ENCODE measurements at places on chromosomes 3 and 15.

DNA sequence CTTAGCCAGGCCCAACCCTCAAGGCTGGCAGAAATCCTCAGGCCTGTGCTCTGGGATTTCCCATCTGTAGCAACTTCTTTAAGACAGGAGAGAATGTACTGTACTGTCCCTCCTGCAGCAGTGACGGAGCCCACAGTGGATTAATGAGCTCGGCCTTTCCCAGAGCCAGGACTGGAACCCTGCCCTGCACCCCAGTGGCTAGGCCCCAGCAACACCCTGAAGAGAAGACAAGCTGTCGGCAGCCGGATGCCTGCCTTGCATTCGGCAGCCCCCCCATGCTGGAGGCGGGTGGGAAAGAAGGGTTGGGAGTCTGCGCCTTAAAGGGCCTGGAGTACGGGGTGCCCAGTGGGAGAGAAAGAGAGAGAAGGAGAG, 32.0 kb downstream of the KLHL25 start:
- no peak for DNase-seq

GRCh38 chr15:31037731-31038477, 46.5 kb upstream of the MTMR10 start:
- DNase-seq = no peak

DNA sequence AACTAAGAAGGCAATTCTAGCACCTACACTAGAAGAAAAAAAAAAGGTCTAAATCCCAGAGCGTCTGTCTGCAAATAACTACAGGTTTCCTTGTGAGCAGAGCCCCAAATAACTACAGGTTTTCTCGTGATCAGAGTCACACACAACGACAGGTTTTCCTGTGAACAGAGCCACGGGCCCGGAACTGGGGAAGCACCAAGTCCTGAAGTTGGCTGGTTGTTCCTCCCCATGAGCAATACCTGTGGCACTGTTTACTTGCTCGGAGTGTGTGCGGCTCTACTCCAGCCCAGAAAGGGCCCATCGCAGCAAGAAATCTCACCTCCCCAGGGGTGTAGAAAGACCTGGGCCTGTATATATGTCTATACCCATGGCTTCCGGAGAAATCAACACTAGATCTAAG, 644 bp upstream of the MASP1 start:
- DNase-seq = no peak

- peak; percentile 72 for DNase-seq
Measured at GRCh38 chr15:80489030-80489594, 84.9 kb downstream of the ARNT2 start.

DNA sequence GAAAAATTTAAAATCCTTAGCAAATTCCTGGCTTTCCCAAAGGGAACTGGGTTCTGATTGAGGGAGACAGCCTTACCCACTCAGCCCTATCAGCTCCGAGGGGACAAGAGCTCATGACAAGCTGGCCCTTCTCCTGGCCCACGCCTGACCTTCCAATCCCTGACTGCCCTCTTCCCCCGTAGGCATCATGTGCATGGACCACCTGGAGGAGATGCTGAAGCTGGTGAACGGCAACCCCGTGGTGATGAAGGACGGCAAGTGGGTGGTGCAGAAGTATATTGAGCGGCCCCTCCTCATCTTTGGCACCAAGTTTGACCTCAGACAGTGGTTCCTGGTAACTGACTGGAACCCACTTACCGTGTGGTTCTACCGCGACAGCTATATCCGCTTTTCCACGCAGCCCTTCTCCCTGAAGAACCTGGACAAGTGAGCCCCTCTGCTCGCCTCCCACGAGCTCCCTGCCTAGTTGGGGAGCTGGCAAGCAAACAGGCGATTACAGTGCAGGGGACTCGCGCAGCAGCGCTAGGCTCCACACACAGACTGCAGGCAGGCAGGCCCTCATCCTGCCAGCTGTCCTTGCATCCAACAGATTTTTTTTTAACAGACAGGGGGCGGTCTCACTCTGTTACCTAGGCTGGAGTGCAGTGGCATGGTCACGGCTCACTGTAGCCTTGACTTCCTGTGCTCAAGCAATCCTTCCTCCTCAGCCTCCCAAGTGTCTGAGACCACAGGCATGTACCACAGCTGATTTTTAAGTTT, 16.8 kb downstream of the RPUSD3 start:
- DNase-seq = no peak

DNA sequence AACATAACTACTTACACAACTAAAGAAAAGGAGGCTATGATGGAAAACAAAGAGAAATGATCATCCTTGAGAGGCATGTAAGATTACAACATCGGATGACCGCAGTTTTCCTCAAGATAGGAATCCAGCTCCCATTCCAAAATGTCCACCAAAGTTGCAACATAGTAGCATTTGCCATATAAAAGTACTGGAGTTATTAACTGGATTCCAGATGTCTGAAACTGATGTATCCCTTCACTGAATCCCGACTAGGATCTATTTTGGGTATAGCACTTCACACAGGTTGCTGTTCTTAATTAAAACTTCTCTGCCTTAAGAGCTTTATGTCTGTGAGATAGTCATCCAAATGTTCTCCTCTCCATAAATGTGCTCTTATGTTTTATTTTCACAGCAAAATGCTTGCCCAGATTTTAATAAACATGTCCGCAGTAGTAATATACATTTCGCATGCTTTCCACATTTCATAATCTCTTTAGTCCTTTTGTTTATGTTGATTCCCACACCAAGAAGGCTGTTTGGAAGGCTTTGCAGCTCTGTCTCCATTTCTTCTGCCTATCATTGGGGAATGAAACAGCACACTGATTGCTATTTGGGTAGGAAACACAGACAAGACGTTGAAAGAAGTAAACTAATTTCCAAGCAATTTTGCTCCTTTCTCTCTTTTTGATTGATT, 716.5 kb upstream of the CFAP20DC start:
- peak; percentile 60 for DNase-seq

DNA sequence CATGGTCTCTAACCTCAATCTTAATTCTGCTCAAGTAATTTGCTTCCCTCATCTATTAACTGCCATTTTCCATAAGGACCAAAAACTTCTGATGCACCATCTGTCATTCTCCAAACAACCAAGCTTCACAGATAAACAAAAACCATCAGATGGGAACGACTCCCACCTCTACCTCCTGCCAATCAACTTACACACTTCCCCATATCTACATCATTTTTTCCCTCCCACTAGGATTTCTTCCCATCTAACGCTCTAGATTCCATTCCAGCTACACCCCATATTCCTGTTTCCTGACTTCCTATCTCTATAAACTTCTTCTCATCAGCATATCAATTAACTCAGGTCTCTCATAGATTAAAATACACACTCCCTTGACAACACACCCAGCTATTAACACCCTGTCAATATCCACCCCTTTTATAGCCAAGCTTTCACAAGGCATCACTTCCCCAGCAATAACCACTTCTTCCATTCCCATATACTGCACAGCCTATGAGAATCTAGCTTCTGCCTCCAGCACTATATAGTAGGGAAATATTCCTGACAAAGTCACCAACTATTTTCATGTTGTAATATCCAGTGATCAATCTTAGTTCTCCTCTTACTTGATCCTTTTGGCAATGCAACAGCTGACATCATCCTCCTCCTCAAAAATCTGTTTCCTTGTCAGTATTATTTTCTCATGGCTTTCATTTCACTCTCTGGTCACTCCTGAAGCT, 39.2 kb downstream of the SNX4 start:
- DNase-seq = peak; percentile 83

DNA sequence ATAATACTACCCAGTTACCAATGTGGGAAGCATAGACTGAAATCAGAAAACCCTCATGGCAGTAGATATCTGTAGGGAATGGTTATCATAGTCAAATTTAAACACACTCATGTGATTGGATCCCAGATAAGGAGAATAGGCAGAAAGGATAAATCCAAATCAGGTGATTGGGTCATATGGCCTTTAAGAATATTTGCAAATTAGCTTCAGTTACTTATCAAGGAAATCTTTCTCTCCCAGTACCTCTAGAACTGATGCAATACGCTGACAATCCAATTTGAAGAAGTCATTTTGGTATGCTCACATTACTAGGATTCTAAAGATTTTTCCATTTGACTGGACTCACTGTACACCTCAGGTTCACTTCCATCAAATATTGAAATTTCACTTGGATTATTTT, 87.7 kb upstream of the MNS1 start:
- no peak for DNase-seq

- DNase-seq = no peak
Measured at GRCh38 chr3:109569135-109569846, 231.9 kb upstream of the DPPA4 start.

DNA sequence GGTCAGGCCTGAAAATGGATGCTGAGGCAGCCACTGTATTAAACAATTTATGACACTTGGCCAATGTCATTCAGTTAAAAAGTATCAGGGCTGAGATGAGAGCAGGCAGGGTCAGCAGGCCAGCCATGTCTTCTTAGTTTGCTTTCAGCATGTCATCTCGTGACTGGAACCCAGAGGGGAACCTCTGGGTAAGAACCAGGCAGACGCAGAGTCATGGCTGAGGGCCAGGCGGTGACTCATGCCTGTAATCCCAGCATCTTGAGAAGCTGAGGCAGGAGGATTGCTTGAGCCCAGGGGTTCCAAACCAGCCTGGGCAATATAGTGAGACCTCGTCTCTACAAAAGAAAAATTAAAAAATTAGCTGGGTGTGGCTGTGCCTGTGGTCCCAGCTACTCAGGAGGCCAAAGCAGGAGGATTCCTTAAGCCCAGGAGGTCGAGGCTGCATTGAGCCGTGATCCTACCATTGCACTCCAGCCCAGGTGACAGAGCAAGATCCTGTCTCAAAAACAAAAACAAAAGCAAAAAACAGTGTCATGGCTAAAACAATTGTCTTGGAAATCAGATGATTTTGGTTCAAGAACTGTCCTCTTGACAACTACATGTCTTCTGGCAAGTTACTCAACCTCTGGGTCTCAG, 11.7 kb downstream of the BCL2L10 start:
- peak; percentile 83 for DNase-seq

DNA sequence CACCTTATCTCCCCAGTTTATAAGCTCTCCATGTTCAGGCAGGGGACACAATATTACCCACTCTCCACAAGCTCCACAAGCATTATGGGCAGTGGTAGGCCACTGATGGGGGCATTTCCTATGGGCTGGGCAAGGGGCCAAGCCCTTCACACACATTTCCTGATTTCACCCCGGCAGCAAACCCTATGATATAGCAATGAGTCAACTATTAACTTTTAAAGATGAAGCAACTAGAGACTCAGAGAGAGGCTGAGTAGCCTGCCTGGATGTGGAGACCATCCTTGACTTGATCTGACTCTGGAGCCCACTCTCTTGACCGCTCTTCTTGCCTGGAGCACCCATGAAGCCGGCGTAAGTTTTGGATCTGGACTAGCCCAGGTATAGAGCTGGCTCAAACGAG, 27.4 kb downstream of the FOXL2NB start:
- no peak for DNase-seq
